ENCODE measurements at places on chromosomes 12 and 14.

- DNase-seq, result no peak
Measured at GRCh38 chr14:89988787-89989186, 33.1 kb downstream of the TDP1 start.

- DNase-seq, result no peak
Measured at GRCh38 chr14:44981198-44981597, 19.2 kb downstream of the TOGARAM1 start.

GRCh38 chr12:93603762-93604161, 31.3 kb downstream of the SOCS2 start:
- DNase-seq, result no peak

- no peak for DNase-seq
Measured at GRCh38 chr12:100987552-100988521, 193.3 kb downstream of the ANO4 start.

GRCh38 chr14:43413084-43413483, 1094.0 kb downstream of the FSCB start:
- DNase-seq, result no peak

- no peak for DNase-seq
Measured at GRCh38 chr12:62679608-62680007, 213.0 kb downstream of the MON2 start.

GRCh38 chr14:94665121-94665520, 52.9 kb downstream of the SERPINA3 start:
- no peak for DNase-seq

- DNase-seq, result no peak
Measured at GRCh38 chr12:77213319-77213718, 147.9 kb upstream of the E2F7 start.

DNA sequence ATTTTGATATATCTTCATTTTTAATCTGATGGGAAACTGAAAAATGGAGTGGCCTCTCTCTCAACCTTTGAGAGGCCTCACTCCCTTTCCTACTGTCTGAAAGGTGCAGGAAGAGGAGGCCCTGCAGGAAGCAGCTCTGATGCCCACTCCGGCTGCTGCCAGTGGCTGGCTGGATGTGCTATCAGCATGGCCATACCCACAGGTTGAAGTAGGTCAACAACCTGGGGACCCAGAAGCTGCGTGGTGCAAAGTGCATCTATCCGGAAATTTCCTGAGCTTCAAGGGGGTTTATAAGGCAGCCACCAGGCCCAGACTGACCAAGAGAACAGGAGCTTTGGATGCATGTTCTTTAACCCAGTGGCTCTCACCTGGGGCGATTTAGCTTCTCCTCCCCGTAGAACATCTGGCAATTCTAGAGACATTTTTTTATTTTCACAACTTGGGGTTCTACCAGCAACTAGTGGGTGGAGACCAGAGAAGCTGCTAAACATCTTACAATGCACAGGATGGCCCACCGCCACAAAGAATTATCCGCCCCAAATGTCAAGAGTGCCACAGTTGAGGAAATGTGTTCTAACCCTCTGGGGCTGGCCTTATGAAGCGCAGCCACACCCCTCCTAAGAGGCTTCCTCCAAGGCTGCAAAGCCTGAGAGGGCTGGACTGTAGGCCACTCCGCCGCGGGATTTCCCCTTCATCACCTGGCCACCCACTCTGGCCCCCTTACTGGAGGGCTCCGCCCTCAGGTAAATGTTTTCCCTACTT, 8.2 kb upstream of the BATF start:
- no peak for DNase-seq

- DNase-seq, result no peak
Measured at GRCh38 chr12:13592063-13592942, 389.1 kb downstream of the GRIN2B start.

- no peak for DNase-seq
Measured at GRCh38 chr12:105983622-105984320, 155.0 kb downstream of the NUAK1 start.

GRCh38 chr12:124792961-124793441, 70.7 kb downstream of the SCARB1 start:
- DNase-seq, result no peak

- DNase-seq, result no peak
Measured at GRCh38 chr12:128803788-128804187, 20.0 kb downstream of the SLC15A4 start.

GRCh38 chr14:20578784-20579502, 8.9 kb downstream of the RNASE11 start:
- no peak for DNase-seq

DNA sequence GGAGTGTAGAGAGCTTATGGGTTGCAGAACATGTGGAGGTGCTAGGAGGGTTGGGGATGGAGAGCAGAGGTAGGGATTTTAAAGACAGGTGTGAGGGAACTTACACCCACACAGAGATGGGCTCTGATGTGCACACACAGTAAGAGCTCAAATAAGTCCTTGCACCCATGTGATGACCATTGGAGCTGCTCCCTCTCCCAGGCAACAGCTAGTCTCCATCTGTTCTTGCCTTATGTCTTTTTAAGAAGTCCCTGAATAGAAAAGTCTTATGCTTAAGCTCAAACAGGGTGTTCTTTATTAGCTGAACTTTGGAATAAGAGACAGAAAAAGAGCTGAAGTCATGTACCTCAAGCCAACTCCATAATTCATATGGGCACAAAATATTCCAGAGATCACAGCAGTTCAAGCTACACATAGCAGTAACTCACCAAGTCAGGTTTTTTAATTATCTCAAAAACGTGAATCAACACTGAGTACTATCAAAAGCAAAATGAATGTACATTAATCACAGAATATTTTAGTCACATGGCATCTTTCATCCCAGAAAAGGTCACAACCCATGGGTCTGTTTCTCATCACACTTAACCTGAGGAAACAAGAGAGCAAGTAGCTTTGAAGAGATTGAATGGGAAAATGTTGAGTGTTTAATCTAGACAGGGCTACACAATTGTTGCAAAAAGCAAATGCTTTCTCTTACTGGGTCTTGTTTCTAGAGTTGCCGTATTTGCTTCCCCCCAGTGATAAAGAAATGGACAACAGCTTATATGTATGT, 1513.6 kb upstream of the SEL1L start:
- DNase-seq, result no peak

- DNase-seq, result no peak
Measured at GRCh38 chr12:123152833-123153232, 1.9 kb upstream of the PITPNM2 start.

DNA sequence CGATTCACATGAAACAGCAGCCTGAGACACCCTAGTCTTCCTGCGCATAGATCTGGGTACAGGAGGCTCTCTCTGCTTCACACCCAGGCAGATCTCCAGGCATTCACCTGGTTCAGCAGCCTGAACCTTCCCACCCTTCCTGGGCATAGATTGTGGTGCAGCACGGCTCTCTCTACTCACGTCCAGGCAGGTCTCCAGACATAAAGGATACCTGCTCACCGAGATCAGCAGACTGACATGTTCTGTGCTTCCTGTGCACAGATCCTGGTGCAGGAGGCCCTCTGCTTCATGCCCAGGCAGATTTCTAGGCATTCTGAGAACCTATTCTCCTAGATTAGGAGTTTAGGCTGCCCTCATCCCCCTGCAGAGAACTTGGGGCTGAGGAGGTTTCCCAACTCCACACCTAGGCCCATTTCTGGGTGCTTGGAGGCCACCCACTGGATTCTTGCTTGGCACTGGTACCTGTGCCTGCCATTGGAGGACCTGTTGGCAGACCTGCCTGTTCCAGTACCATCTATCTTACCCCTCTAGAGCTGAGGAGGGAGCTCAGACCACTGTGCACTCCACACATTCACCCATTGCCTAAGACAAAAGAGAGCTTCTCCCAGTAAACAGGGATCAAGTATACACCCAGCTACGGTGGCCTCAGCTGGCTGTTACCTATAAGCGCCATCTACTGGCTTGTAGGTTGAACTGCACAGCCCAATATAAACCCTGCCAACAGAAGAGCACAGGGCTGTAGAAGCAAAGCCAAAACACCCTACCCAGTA, 28.0 kb upstream of the GARIN6 start:
- DNase-seq, result no peak

GRCh38 chr14:30431552-30431951, 127.4 kb upstream of the G2E3 start:
- DNase-seq, result no peak

DNA sequence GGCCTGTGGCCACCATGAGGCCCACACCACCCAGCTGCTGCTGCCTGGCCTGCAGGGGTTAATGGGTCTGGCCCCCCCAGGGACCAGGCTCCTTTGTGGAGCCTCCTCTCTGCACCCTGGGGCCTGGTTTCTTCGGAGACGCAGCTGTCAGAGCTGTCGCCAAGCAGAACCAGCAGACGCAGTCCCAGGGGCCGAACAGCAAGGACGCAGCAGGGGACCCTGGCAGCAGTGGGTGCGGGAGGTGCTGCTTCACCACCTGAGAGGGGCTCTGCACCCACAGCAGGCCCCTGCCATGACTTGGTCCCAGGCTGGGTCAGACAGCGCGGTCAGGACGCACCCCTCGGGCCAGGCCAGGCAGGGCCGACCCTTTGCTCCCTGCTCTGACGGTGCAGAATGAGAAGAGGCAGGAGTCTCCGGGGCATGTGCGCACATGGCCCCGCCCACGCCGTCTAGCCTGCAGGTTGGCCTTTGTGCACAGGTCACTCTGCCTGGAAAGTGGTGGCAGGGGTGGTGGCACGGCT, 30.5 kb downstream of the JAG2 start:
- no peak for DNase-seq

DNA sequence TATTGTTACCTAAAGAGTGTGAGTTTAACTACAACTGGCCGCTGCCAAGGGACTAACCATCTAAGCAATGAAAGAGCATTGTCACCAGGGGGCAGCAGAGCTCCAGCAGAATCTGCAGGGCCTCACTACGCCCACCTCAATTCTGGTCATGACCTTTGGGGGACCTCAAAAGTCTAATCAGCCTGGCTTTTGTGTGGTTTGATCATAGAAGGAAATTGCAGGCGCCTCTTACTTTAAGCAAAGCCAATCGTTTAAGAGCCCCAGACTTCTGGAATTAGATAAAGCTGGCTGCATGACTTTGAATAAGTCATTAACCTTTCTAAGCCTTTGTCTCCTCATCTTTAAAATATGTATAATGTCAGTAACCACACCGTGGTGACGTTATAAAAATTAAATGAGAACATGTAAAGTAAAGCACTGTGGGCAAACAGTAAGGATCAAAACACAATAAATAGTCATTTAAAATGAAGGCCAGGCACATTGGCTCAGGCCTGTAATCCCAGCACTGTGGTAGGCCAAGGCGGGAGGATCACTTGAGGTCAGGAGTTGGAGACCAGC, 58.6 kb downstream of the TBX3 start:
- no peak for DNase-seq

GRCh38 chr12:41959271-41959670, 185.4 kb downstream of the GXYLT1 start:
- no peak for DNase-seq

DNA sequence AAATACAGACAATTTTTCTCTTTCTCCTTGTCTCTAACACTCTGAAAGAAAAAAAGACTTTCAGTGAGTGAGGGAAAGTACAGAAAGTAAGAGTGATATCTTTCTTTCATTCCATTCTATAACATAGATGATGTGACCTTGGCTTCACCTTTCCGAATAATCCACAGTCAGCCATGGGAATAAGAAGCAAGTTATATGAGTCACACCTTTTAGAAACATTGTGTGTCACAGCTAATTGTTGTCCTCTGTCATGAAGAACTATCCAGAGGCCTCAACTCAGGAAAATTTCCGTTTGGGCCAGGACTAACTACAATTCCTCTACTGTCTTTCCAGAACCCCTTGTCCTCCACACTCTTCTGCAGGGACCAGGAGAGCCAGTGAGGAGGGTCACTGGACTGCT, 209.7 kb upstream of the FAR2 start:
- DNase-seq, result no peak

- no peak for DNase-seq
Measured at GRCh38 chr14:103186241-103186822, 63.1 kb downstream of the TNFAIP2 start.

GRCh38 chr14:88682495-88683114, 110.1 kb downstream of the EML5 start:
- no peak for DNase-seq

- DNase-seq, result no peak
Measured at GRCh38 chr12:58202933-58203718, 261.8 kb downstream of the ATP23 start.

- DNase-seq, result no peak
Measured at GRCh38 chr12:1839956-1840951, 19.9 kb downstream of the LRTM2 start.

GRCh38 chr12:124633365-124634362, 66.3 kb upstream of the NCOR2 start:
- no peak for DNase-seq

- no peak for DNase-seq
Measured at GRCh38 chr12:15861404-15861803, 20.8 kb upstream of the STRAP start.

GRCh38 chr12:89857652-89858274, 149.1 kb upstream of the ATP2B1 start:
- DNase-seq, result no peak

DNA sequence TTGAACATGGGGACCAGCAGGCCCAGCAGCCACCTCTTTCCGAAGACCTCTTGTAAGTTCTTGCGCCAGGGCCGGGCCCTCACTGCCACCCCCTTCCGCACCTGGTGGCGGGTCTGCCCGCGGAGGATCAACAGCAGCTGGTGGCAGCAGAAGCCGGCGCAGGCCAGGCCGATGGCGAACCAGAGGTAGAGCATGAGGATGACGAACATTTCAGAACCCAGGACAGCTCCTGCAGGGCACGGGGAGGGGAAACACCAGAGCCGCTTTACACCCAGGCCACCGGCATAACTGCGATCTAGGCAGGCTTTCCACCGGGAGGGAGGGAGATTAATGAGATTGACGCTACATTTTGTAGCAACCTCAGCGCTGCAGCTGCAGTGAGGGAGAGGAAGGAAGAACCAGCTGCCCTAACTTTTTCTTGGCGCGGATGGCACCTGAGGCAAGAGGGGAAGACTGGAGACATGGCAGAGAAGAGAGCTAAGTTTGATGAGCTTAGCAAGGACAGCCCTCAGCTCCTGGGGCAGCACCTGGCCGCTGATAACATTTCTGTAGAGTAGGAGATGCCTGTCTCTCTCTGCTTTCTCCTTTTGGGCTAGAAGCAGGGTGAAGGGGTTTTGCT, 7.8 kb downstream of the ZDHHC22 start:
- DNase-seq, result no peak
